ENCODE measurements at places on chromosomes 2 and 18.

DNA sequence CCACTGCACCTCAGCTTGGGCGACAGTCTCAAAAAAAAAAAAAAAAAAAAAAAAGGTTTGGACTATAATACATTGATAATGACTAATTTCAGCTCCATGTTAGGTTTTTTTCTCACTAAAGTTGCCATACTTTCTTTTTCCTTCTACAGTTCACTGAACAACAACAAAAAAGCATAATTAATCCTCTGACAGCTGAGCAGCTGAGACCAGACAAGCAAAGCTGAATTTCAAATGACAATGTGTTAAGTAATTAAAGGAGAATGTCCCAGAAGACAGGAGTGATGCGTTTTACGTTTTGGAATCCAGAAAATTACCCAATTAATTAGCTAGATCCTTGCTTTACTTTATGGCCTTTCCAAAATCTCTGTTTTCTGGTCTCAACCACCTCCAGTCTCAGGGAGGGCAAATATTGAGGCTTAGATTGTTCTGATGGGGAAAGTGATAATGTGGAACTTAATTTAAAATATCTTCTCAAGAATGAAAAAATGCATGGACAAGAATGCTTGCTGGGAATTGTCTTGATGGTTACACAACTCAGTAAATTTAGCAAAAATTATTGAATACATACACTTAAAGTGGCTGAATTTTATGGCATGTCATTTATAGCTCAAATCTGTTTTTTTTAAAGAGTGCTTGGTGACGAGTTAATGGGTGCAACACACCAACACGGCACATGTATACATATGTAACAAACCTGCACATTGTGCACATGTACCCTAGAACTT is 17.4 kb upstream of the RMDN2 start:
- DNase-seq = no peak

DNA sequence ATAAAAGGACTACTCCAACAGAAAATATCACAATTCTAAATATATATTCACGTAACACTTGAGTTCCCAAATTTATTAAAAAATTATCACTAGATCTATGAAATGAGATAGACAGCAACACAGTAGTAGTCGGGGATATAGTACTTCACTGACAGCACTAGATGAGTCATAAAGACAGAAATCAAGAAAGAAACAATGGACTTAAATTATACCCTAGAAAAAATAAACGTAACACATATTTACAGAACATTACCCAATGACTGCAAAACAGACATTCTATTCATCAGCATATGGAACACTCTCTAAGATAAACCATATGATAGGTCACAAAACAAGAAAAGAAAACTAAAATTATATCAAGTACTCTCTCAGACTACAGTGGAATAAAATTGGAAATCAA is 429.4 kb downstream of the MBD2 start:
- no peak for DNase-seq

GRCh38 chr2:54644236-54644635 is 79.2 kb upstream of the EML6 start:
- DNase-seq = no peak

DNA sequence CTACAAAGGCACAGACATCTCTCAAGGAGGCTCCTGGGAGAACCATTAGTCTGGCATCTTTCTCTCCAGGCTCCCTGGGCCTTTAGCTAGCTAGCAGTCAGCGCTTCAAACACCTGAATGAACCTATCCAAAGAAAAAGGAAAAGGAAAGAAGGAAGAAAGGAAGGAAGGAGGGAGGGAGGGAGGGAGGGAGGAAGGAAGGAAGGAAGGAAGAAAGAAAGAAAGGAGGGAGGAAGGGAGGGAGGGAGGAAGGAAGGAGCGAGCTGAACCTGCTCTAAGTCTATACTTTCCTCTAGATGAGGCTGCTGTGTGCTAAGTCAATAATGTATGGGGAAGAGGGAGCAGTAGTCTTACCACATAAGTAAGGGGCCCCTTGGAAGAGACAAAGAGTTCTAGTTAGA is 5.1 kb upstream of the BCL11A start:
- no peak for DNase-seq

DNA sequence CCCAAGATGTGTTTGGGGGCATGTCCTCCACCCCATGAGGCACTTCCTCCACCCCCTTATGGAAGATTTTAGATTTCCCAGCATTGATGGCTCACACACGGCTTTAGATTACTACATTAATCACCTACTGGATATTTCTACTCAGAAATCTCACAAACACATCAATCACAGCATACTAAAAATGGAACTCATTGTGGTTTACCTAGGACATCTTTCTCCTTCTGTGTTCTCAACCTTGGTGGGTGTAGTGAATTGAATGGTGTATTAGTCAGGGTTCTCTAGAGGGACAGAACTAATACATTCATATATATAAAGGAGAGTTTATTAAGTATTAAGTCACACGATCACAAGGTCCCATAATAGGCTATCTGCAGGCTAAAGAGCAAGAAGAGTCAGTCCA is 82.1 kb upstream of the CYRIA start:
- DNase-seq = no peak

DNA sequence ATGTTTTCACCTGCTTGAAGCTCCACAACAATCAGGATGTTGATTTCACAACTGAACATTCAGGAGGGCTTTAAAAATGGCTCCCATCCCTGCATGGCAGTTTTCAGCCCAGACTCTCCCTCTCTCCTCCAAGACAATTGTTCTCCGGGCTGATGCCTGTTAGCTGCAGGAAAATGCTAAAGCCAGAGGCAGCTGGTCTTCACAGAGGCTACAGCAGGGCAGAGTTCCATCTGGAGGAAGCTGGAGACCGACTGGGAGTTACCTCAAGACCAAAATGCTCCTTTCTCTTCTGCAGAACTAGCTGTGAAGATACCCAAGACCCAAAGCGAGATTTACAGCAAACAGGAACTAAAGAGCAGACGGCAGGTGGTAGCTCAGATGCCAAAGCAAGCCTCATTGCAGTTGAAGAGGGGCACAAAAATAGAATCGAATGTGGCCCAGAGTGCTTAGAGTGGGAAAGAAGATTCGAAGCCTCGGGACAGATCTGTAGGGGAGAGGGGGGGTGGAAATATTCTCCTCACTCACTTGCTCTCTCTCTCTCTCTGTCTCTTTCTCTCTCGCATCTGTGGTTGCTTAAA is 423.6 kb downstream of the ZNF521 start:
- no peak for DNase-seq

GRCh38 chr2:240737958-240738357 is 46.3 kb downstream of the AQP12A start:
- no peak for DNase-seq

DNA sequence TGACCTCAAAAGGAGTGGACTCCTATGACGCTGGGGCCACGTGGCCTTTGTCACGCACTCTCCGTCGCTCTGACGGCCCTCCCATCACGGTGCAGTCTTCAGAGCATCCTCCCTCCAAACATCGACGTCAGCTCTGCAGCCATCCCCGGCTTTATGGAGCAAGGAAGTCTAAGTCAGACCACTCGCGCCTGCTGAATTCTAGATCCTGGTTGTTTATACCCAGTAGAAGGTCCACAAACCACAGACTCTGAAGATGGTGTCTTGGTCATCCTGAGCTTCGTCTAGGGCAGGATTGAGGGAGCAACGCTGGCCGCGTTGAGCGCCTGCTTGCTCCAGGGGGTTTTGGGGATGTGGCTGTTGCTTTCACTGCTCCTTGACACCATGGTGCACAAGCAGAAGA is 228.0 kb upstream of the SALL3 start:
- DNase-seq = peak; percentile 12

- no peak for DNase-seq
Measured at GRCh38 chr2:80852079-80852807, 547.7 kb upstream of the LRRTM1 start.

- DNase-seq = no peak
Measured at GRCh38 chr2:196268538-196269338, 97.4 kb upstream of the STK17B start.

GRCh38 chr18:58552057-58552461 is 76.8 kb downstream of the ALPK2 start:
- no peak for DNase-seq

GRCh38 chr2:170715062-170715931 is at the start of gene SP5:
Gene SP5, plus strand, starts transcription at chr2:170715337. Its CDS starts 176 bp downstream, at chr2:170715513.
- peak; percentile 61 for DNase-seq

DNA sequence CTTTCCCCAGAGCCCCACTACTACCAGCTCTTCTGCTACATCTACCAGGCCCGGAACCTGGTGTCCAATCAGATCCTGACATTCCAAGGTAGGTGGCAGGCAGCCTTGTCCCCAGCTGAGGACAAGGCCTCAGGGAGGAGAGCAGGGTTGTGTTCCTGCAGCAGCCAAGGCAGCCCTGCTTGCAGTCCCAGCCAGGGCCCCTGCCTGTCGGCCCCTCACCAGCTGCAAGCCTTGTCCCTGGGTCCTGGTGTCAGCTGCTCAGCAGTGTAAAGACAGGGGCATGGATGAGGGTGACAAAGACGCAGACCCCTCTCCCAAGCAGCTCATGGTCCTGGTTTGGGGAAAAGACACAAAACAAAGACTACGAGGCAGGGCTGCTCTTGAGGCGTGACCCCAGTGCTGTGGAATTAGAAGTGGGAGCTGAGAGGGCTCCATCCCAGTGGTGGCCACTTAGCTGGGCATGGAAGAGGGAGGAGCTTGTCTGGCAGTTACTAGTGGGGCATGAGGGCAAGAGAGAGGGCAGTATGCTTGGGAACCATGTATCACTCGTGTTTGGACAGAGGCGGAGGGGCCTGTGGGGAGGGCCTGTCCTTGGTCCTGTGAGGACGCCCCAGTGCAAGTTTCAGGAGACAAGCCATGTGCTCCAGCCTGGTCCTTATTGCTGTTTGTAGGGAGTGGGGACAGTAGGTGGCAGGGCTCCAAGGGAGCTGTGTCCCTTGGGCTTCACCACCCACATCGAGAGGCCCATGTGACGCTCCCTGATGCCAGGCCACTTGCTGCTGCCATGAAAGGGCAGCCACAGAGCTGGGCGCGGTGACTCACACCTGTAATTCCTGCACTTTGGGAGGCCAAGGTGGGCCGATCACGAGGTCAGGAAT is 47.5 kb downstream of the LMAN2L start:
- DNase-seq = no peak

DNA sequence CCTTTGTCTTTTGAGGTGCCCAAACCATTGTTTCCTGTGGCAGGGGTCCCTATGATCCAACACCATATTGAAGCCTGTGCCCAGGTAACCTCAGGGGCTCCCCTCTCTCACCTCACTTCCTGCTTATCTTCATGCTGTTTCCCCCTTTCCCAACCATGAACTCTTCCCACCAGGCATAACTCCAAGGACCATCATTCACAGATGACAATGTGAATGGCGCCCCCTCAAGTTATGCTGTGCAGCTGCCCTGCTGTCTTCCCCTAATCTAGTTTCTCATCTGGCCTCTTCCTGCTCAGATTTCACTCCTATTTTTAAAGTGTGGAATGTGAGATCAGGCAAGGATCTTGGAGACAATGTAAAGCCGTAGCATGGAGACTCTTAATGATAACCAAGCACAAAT is 1.4 kb downstream of the GMPPA start:
- no peak for DNase-seq

GRCh38 chr2:101111262-101111838 is 39.8 kb downstream of the TBC1D8 start:
- DNase-seq = no peak

GRCh38 chr2:168552450-168552856 is 96.4 kb downstream of the CERS6 start:
- DNase-seq = no peak

DNA sequence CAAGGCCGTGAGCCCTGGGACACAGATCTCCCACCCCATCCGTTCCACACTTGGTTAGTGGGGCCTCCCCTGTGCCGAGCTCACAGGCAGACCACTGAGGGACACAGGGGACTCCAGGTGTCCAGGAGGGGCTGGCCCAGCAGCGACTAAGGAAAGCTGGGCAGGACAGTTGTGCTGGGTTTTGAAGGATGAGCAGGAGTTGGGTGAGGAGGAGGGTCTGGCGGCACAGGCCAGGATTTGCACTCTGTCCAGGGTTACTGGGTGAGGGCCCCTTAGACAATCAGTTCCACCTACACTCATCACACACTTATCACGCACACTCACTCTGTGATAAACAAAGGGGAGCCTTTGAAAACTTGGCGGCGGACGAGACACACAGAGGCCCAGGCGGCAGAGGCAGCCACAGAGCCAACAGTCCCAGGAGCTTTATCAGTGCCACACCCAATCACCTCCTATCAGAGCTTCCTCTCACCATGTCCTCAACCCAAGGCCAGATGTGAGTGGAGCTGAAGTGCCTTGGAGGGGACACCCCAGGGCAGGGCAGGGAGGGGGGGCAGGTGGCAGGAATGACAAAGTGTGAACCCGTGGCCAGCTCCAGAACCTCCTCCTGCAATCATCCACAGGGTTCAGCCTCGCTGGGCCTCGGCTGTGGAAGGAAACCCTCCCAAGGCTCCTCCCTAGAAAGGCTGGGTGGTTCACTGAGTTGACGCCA is 26.6 kb downstream of the BIN1 start:
- DNase-seq = peak; percentile 76

GRCh38 chr2:174544156-174544555 is 53.4 kb downstream of the WIPF1 start:
- no peak for DNase-seq

GRCh38 chr2:70381235-70381634 is 79.4 kb upstream of the FAM136A start:
- no peak for DNase-seq

DNA sequence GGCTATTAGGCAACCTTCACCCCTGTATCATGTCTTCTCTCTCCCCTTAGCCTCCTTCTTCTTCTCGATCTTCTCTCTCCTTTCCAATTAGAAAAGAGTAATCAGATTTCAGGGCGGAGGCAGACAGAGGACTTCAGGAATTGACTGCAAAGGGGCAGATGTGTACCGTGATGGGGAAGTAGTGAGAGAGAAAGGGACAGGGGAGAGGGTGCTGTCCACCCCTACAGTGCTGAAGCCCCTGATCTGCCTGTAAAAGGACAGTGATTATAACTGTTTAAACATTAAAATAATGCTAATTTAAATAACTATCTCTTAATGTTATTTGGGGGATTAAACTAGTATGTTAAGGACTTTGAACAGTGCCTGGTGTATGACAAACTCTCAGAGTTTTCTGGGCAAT is 178.5 kb downstream of the ACTR3 start:
- no peak for DNase-seq

DNA sequence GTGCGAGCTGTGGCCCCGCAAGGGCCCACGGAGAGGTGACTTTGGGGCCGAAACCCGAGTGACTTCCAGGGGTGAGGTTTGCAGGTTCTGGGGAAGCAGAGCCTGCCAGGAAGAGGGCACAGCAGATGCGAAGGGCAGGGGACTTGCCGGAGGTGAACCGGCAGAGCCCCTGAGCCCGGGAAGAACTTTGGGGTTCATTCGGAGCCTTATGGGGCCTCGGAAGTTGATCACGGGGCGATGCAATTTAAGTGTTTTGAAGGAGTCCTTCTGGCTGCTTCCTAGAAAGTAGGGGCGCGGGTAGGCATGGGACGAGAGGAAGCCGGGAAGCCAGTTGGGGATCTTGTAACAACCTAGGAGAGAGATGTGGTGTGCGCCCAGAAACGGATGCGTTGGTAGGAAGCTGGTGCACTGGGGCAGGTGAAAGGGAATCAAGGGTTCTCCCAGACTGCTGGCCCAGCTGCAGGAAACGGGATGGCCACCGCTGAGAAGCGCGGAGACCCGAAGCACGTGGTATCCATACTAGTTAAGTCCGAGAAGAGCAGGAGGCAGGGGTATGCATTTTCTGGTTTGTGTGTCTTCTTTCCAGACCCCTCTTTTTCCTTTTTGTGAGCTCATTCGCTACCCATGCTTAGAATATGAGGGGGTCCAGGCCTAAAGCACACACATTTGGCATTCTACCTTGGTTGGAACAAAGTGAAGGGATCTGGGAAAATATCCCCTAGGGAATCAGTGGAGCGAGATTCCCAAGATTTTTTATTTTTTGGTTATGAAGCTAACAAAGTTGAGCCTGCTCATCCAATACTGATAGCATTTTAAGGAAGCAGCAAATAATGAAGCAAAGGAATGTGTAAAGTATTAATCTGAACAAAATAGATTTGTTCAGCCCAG is 758 bp downstream of the SCLY start:
- peak; percentile 69 for DNase-seq
